ENCODE measurements at places on chromosomes 12 and 14.

GRCh38 chr12:57435293-57435692 is 709 bp downstream of the INHBC start:
- DNase-seq, result no peak

GRCh38 chr12:132827763-132828703 is 636 bp downstream of the GOLGA3 start:
- peak; percentile 38 for DNase-seq

DNA sequence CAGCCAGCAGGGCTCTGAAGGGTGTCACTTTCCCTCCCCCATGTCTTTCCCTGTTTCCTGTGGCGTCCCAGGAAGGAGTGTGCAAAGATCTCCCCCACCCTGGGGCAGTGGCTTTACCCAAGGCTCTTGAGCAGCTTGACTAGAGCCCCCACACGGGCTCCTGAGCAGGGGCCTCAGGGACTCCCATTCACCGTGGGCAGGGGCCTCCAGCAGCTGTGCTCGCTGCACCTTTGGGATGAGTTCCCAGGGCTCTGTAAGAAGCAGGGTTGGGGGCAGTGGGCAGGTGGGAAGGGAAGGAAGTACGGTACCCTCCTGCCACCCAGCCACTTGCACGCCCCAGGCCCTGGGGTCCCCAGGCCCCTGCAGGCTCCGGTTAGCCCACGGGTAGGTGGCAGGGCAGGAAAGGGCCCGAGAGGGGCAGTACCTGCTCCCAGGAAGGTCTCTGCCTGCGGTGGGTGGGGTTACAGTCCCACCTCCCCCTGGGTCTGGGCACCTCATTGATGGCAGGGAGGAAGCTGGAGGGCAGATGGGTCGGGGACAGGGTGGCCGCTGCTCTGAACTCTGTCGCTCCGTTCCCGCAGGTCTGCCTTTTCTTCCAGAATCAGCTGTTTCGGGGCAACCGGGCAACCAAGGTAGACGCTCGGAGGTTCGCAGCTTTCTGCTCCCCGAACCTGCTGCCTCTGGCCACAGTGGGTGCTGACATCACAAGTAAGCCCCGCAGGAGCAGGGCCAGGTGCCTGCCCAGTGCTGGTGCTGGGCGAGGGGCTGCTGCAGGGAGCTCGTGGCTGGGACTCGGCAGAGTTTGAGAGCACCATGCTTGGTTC is 13.0 kb downstream of the ASPG start:
- no peak for DNase-seq

- no peak for DNase-seq
Measured at GRCh38 chr14:73833530-73834260, 17.9 kb upstream of the PTGR2 start.

GRCh38 chr14:51581017-51581881 is 70.5 kb upstream of the FRMD6 start:
- no peak for DNase-seq

- DNase-seq, result no peak
Measured at GRCh38 chr14:36521598-36522345, 1.7 kb upstream of the NKX2-1 start.

DNA sequence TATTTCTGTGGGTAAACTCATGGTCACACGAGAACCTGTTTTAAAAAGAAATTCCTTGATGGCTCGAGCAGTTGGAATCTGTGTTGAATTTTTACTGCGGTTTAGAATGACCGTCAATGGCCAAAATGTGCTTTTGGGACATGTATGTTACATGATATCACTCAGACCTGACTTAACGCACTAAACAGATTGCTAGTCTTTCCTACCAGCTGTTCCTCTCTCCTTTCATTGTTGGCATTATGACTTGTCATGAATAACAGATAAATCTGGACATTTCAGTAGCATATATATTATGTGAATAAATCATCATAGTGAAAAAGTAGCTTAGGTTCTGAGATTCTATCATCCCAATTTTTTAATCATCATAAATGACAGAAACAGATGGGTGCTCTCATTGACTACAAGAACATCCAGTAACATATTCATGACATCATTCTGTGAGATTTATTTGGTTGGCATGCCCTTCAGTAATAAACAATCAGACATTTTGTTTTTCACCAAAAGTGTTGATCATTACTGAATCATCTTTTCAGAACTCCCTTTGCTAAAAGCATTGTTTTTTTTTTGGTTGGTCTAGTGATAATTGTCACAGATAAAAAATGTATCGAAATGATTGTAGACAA is 57.9 kb upstream of the NAV3 start:
- no peak for DNase-seq

- DNase-seq, result no peak
Measured at GRCh38 chr12:116885491-116885890, 4.2 kb upstream of the HRK start.

GRCh38 chr12:100936661-100937060 is 142.1 kb downstream of the ANO4 start:
- no peak for DNase-seq

GRCh38 chr14:79090641-79091180 is 920.5 kb downstream of the NRXN3 start:
- no peak for DNase-seq

Data from activated T-cell treated with anti-CD3 and anti-CD28 coated beads, Interleukin-2, amount 50 U/mL, for 72 hours (primary cell).